T-helper 17 cell (primary cell): ENCODE measurements at places on chromosomes 12 and 14.

- no peak for DNase-seq
These were observed 224.2 kb upstream of the PWP1 start for GRCh38 chr12:107461222-107461975.

DNA sequence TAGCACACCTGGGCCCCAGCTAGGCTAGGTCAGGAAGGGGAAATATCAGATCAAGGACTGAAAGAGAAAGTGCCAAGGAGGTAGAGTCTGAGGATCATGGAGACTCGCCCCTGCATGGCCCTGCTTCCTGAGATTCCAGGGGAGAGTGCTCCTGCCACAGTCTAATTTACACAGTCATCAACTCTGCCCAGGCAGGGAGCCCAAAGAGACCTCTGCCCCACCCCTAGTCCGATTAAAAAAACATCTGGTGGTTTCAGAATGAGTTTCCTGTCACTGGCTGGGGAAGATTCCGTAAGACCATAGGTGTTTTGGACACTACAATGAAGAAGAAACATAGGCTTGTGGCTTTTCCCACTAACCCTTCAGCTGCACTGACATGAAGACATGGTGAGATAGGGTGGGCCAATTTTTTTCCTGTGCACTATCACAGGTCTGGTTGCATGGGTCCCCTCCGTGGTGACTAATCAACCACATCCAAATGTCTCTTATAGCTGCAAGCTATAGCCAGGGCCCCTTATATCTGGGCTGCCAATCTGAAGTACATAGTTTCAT is 31.5 kb upstream of the GZMB start:
- no peak for DNase-seq

- DNase-seq = no peak
These were observed 16.4 kb upstream of the PITPNM2 start for GRCh38 chr12:123167329-123167728.

DNA sequence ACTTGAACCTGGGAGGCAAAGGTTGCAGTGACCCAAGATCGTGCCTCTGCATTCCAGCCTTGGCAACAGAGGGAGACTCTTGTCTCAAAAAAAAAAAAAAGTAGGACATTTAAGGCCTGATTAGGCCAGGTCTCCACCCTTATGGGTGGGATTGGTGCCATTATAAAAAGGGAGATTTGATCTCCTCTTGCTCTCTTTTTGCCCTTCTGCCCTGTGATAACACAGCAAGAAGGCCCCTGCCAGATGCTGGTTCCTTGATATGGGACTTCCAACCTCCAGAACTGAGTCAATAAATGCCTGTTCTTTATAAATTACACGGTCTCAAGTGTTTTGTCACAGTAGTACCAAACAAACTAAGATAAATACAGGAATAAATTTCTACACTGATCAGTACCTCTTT is 81.0 kb downstream of the C2CD5 start:
- no peak for DNase-seq
